Tibial nerve (tissue), 4 donors: ENCODE measurements at places on chromosomes 5 and 9. TPM values are rescaled to one million over a fixed set of nuclear protein-coding genes. Genes with fewer than 3 reads are reported as not detected.

GRCh38 chr9:100228352-100228869 is 124.3 kb downstream of the TEX10 start:
- H3K4me3 ChIP-seq = no peak overlapping the region
- H3K27ac ChIP-seq = no peak overlapping the region
- no peaks in the 10 kb centered on the region for H3K4me1 ChIP-seq
- no peak for DNase-seq
- H3K27me3 ChIP-seq = no peaks in the 10 kb centered on the region

- peaks cover 21% of the 10 kb centered on the region for H3K4me1 ChIP-seq
- no peak overlapping the region for H3K27ac ChIP-seq
- H3K36me3 ChIP-seq = peaks cover 10% of the 10 kb centered on the region
- no peaks in the 10 kb centered on the region for H3K27me3 ChIP-seq
Measured at GRCh38 chr5:38831909-38832308, 13.9 kb upstream of the OSMR start.

DNA sequence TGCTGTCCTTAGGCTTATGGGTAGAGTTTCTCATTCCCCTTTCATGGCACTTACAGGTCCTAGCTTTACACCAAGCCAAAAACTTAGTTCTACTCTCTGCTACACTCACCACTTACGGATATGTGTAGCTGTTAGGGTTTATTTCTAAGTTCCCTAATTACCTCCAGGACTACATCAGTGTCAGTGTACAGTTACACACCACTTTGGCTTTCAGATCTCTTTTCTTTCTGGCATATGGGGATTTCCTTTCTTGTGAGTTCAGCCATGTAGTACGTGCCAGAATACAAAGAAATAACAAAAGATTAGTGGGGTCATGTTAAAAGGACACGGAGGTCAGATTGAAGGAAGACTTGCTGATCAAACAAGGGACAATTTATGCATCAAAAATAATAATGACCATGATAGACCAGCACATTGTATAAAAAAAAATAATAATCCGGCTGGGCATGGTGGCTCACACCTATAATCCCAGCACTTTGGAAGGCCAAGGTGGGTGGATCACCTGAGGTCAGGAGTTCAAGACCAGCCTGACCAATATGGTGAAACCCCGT is 41.8 kb downstream of the LYRM7 start:
- no peaks in the 10 kb centered on the region for H3K4me1 ChIP-seq
- H3K4me3 ChIP-seq = no peak overlapping the region
- no peak for DNase-seq

DNA sequence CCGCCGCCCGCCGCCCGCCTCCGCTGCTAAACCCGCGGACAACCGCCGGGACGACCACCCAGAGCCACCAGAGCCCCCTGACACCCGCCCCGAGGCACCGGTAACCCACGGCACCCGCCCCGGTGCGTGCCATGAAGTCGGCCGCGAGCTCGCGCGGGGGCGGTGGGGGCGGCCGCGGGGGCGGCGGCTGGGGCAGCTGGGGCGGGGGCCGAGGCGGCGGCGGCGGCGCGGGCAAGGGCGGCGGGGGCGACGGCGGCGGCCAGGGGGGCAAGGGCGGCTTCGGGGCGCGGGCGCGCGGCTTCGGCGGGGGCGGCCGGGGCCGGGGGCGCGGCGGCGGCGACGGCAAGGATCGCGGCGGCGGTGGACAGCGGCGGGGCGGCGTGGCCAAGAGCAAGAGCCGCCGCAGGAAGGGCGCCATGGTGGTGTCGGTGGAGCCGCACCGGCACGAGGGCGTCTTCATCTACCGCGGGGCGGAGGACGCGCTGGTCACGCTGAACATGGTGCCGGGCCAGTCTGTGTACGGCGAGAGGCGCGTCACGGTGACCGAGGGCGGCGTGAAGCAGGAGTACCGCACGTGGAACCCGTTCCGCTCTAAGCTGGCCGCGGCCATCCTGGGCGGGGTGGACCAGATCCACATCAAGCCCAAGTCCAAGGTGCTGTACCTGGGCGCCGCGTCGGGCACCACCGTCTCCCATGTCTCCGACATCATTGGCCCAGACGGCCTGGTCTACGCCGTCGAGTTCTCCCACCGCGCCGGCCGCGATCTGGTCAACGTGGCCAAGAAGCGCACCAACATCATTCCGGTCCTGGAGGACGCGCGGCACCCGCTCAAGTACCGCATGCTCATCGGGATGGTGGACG is 499 bp downstream of the FBLL1 start:
- no peaks in the 10 kb centered on the region for H3K27me3 ChIP-seq
- H3K4me1 ChIP-seq = no peaks in the 10 kb centered on the region
- DNase-seq = no peak

GRCh38 chr5:54669285-54669684 is 151.7 kb downstream of the SNX18 start:
- no peak overlapping the region for H3K27ac ChIP-seq
- DNase-seq = no peak
- H3K4me3 ChIP-seq = no peak overlapping the region

GRCh38 chr5:6747103-6747502 is 33.9 kb downstream of the TENT4A start:
- peaks cover 12% of the 10 kb centered on the region for H3K36me3 ChIP-seq
- H3K27ac ChIP-seq = no peak overlapping the region
- no peak overlapping the region for H3K4me3 ChIP-seq
- H3K27me3 ChIP-seq = no peaks in the 10 kb centered on the region
- no peak for DNase-seq
- no peaks in the 10 kb centered on the region for H3K4me1 ChIP-seq

DNA sequence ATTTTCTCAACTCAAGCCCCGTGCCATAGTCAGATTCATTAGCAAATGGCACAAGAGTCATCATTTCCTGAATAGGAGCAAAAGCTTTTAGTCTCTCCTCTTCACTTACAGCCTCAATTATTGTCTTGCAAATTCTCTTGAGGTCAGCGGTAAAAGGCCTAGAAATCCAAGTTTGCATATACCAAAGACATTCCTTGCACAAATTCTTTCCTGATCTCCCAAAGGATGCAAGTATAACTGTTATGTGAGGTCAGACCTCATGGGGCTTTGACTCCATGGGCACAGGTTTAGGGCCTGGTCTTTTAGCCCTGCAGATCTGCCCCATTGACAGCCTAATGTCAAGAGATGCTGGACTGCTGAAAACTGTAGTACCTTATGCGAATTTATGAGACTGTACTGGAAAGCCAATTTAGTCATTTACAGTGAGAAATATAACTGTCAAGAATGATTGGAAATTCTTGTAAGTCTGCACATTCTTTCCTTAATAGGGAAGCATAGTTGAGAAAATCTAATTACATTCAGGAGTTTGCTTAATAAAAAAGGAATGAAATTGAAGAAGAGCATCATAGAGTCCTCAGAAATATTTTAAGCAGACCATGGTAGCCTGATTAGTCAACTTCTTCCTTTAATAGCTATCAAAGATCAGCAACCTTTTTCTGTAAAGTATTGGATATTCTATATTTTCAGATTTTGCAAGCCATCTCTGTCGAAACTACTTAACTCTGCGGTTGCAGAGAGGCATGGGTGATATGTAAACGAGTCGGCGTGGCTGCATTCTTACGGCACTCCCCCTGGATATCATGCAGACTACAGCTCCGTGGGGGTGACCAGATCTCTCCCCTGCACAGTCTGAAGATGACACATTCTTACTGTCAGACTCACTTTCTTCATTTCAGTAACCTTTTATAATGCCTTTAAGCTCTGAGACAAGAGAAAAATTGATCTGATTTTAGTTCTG is 45.2 kb downstream of the GCNT4 start:
- no peaks in the 10 kb centered on the region for H3K27me3 ChIP-seq
- no peak overlapping the region for H3K27ac ChIP-seq
- H3K36me3 ChIP-seq = no peaks in the 10 kb centered on the region
- no peaks in the 10 kb centered on the region for H3K4me1 ChIP-seq
- H3K4me3 ChIP-seq = no peak overlapping the region
- no peak for DNase-seq

DNA sequence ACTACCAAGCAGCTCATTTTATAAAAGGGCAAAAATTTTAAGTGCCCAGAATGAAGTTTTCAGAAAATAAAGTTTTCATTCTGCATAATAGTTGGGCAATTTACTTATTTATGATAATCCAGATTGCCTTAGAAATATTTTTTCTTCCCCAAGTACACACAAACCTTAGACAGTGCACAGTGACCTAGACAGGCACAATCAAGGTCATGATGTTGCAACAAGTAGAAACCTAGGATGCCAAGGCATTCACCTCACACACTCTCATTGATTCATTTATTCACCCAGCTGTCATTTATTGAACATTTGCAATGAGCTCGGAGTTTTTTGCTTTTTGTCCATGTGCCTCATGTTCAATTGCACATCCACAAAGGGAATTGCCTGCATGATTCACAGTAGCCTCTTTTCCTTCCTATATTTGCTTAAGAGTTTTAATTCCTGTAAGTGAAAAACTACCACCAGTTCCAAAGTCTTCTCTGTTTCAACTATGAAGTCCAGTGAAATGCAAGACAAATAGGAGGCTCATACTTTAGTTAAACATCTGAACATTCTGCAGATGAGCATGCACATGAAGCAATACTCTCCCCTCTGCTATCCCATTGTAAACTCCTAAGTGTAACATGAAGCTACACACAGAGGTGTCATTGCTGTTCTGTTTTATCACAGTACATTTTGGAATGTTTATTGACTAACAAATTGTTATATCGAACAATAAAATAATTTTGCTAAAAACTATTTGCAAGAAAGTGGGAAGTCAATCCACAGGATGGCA is 122.9 kb downstream of the HINT1 start:
- H3K27ac ChIP-seq = no peak overlapping the region
- H3K27me3 ChIP-seq = no peaks in the 10 kb centered on the region
- DNase-seq = no peak
- no peaks in the 10 kb centered on the region for H3K4me1 ChIP-seq

DNA sequence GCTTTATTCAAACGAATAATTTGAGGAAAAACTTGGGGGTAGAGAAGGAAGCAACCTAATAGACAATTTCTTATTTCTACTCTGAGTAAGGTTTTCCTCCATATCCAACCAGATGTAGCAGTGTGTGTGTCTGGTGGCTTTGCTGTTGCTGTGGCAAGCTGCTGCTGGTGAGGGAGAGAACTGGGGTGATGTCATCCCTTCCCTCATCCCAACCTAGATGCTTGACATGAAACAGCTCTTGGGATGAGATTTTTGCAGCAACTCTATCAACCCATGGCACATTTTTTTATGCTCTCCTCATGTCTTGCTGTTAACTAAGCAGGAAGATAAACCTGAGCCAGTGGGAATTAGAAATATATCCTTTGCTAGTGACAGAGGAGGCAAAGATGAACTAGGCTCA is 135.8 kb downstream of the PCSK1 start:
- H3K4me3 ChIP-seq = no peak overlapping the region
- no peaks in the 10 kb centered on the region for H3K36me3 ChIP-seq
- no peaks in the 10 kb centered on the region for H3K27me3 ChIP-seq
- no peak for DNase-seq
- peaks cover 2% of the 10 kb centered on the region for H3K4me1 ChIP-seq

DNA sequence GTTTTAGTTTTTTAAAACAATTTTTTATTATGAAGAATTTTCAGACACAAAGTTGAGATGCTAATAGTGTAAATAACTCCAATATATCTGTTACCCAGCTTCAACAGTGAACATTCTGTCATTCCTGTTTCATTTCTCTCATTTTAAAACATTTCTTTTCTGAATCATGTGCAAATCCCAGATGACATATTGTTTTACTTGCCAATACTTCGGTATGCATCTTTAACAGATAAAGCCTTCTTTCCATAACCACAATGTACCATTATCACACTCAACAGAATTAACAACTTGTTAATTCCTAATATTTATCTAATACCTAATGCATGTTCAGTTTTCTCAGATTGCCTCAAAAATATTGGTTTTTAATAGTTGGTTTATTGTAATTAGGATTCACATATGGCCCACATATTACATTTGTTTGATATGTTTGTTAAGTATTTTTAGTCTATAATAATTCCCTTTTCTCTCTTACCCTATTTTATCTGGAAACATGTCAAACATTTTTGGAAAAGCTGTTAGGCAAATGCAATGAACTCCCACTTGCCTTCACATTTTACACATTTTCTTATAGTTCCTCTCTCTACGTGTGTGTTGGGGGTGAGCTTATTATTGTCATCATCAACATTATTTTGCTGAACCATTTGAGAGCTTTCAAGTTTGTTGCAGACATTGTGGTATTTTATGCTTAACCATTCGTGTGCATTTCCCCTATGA is 58.7 kb upstream of the ANKRD55 start:
- no peak for DNase-seq
- H3K4me1 ChIP-seq = no peaks in the 10 kb centered on the region
- no peaks in the 10 kb centered on the region for H3K36me3 ChIP-seq
- H3K27ac ChIP-seq = no peak overlapping the region
- H3K27me3 ChIP-seq = no peaks in the 10 kb centered on the region

Gene SPINK5
- total RNA-seq = 1.3 TPM

Gene ELAVL2
- 0.63 TPM for total RNA-seq

Gene SPATA31C1
- total RNA-seq = not detected

Gene ASPN
- total RNA-seq = 3.5 TPM

Gene C9orf152
- total RNA-seq = not detected

Gene PRR16
- 5.1 TPM for total RNA-seq
